ENCODE measurements at places on chromosomes 5 and 9. TPM values are rescaled to one million over a fixed set of nuclear protein-coding genes. Genes with fewer than 3 reads are reported as not detected.

The SYK gene
- 32.3 TPM for polyA plus RNA-seq

The CDH6 gene
- 57.9 TPM for polyA plus RNA-seq

The GRM6 gene
- 1.7 TPM for polyA plus RNA-seq

The STING1 gene
- polyA plus RNA-seq, result 29.7 TPM

The SLC34A3 gene
- polyA plus RNA-seq, result 4.4 TPM

The ITGA1 gene
- 56.2 TPM for polyA plus RNA-seq

The SPATA9 gene
- 1.8 TPM for polyA plus RNA-seq

The OR1J2 gene
- polyA plus RNA-seq, result not detected

DNA sequence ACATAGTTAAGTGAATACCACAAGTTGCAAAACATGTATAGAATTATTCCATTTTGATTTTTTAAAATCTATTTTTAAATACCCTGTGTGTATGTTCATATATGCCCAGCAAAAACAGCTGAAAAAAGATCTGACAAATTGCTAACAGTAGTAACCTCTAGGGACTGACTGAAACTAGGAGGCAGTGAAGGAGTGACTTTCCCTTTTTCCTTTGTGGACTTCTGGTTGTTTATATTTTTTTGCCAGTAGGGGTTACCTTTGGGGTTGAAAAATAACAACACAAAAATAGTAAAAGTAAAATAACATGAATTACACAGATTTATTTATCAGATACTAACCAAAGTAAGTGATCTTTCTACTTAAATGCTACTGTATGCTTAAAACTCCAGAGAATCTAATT is 2.9 kb downstream of the MEGF9 start:
- no peak for DNase-seq

DNA sequence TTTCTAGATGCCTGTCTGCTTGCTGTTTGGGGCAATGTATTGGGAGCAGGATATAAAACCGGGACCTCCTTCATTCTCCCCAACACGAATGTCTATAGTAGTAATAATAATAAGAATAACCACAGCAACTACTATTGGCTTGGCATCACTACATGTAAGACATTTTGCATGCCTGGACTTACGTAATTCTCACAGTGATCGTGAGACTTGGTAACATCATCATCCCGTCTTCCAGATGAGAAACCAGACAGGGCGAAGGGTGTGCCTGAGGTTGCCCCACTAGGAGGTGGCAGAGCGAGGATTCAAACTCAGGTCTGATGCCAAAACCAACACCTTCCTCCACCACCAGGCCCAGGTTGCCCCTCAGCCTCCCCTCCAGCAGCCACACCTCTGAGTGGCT is 185.1 kb downstream of the RGS3 start:
- DNase-seq, result no peak

- peak; percentile 31 for DNase-seq
These were observed 50.9 kb upstream of the CEMIP2 start for GRCh38 chr9:71819115-71819739.

DNA sequence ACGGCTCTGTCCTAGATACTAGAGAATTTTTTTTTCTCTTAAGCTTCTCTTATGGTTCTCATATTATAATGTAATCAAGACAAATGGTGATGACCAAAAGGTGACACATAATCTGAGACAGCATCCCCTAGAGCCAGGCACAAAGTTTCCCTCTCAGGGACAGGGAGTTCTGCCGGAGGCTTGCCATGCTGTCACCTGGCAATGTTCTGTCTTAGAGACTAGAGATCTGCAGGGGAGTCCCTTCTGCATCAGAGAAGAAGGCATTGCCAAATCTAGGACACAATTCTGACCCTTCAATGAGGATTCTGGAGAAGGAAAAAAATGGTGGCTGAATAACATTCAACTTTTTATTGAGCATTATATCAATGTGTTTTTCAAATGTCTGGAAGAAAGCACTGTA is 261.2 kb upstream of the TRPC7 start:
- no peak for DNase-seq

DNA sequence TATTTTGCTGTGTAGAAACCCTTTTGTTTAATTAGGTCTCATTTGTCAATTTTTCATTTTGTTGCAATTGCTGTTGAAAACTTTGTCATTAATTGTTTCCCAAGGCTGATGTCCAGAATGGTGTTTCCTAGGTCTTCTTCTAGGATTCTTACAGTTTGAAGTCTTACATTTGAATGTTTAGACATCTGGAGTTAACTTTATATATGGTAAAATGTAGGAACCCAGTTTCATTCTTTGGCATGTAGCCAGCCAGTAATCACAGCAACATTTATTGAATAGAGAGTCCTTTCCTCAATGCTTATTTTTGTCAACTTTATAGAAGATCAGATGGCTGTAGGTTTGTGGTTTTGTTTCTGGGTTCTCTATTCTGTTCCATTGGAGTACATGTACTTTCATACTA is 1290.8 kb upstream of the CDH9 start:
- DNase-seq, result no peak

GRCh38 chr5:56589481-56589860 is 225.9 kb upstream of the MAP3K1 start:
- DNase-seq, result no peak

DNA sequence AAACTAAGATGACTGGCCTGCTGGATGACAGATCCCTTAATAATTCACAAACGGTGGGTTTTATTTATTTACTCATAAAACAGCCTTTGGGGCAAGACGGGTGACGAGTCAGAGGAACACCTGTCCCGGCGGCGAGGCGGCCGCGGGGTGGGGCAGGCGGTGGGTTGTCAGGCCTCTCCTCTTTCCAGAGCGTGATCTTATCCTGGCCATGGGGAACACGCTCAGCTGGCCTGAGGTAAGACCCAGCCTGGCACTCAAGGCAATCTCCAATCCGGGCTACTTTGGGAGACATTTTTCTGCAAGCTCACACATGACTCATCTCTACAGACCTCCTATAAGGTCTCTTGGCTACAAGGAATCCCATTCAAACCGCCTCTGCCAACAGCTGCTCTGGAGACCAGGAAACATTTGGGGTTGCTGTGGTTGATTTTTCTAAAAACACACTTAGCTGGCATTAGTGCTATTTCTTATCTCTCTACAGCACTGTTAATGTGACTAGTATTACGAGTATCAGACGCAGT is 6.3 kb downstream of the RAPGEF1 start:
- no peak for DNase-seq

DNA sequence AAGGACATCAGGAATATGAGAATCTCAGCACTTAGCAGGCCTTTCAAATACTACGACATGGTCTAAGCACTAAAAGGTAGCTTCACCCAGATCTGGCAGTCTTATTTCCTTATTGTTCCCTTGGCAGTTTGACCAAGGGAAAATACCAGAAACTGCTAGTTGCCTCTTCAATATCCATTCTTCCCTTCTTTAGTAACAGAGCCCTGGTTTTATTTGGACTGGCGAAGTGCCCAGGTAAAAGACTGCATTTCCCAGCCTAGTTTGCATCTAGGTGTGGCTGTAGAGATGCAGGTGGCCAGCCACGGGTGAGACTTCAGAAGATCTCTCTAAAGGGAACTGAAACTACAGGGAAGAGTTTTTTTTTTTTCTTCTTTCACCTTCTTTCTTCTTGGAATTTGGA is 21.6 kb downstream of the DMRT2 start:
- DNase-seq, result no peak

DNA sequence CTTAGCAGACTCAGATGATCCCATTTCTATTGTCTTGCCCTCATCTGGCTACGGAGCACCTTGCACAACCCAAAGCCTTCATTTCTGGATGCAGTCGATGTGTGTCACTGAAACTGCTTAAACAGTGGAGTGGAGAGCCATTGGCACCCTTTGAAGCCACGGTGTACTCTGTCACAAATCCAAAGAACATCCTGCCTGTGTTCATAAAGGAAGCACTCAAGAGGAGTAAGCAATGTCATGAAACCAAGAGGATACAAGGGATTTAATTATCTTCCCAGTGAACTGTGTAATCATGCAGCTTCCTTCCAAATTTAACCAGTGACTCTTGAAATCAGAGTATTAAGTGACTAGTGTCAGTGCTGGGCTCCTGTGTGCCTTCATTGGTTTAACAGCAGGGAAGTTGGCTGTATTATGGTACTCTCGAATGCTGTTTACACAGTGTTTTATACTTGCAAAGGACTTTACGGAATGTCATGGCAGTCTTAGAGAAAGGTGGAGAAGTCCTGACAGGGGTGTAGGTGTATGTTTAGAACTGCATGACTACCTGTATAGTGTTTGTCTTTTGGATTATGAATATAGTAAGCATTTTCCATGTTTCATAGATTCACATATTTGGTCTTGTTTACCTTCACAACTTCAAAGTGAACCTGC is 41.9 kb downstream of the CD180 start:
- no peak for DNase-seq

DNA sequence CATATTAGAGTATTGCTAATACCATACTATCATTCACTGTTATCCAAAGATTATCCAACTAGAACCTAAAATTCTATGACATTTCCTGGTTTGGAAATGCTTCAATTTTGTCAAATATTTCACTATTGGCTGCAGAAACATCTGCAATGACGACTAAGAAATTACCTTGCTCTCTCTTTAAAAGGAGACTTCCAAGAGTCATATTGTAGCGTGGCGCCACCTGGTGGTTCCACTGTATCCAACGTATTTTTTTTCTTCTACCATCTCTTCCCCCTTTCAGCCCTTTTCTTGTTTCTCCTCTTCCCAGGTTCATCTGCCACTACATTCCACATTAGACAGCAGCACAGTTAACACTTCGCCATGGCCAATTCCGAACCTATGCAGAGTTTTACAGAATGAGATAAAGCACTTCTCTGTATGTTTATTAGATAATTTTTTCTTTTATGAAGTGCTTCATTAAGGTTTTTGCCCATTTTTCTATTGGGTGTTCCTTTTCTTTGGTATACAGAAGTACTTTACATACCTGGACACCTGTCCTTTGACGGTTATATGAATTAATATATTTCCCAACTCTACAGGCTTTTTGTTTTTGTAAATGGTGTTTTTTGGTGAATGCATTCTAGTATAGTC is 153.5 kb downstream of the CDC42SE2 start:
- DNase-seq, result peak; percentile 59

GRCh38 chr5:104400941-104401340 is 838.4 kb upstream of the NUDT12 start:
- no peak for DNase-seq

Measured in left renal cortex interstitium (tissue), 4 donors.